ENCODE measurements at places on chromosomes 1 and 21.

GRCh38 chr1:24190983-24191461, 3.9 kb upstream of the IFNLR1 start:
- no peaks in the 10 kb centered on the region for H3K27me3 ChIP-seq
- peaks cover 71% of the 10 kb centered on the region for H3K4me1 ChIP-seq
- H3K4me3 ChIP-seq: no peak overlapping the region
- DNase-seq: no peak
- H3K27ac ChIP-seq: peak overlapping the region; percentile 82

GRCh38 chr1:185200889-185201288, 43.9 kb downstream of the SWT1 start:
- no peaks in the 10 kb centered on the region for H3K4me1 ChIP-seq
- no peak overlapping the region for H3K27ac ChIP-seq
- no peaks in the 10 kb centered on the region for H3K27me3 ChIP-seq
- no peak for DNase-seq

GRCh38 chr1:11964656-11965055, 15.6 kb upstream of the MFN2 start:
- H3K27me3 ChIP-seq: no peaks in the 10 kb centered on the region
- no peak overlapping the region for H3K27ac ChIP-seq
- H3K4me1 ChIP-seq: no peaks in the 10 kb centered on the region
- H3K36me3 ChIP-seq: peaks cover 4% of the 10 kb centered on the region
- no peak overlapping the region for H3K4me3 ChIP-seq

- H3K4me1 ChIP-seq: no peaks in the 10 kb centered on the region
- no peak overlapping the region for H3K27ac ChIP-seq
- H3K36me3 ChIP-seq: no peaks in the 10 kb centered on the region
- H3K27me3 ChIP-seq: no peaks in the 10 kb centered on the region
Observed at GRCh38 chr21:25845729-25846256, 111.0 kb downstream of the GABPA start.

DNA sequence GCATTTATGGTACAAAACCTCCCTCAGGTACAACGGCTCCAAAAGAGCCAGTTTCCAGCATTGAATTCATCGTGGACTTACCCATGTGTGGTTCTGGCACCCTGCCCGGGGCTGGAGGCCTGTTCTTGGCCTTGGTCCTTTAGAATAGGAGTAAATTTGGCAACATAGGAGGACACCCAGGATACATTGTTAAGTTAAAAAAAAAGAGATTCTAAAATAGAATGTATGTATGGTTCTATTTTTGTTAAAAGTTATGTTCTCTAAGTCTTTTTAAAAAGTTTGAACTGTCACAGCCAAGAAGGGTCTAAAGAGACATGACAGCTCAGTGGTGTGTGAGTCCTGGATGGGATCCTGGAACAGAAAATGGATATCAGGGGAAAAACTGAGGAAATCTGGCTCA, 25.9 kb downstream of the EPHX1 start:
- DNase-seq: no peak
- H3K27ac ChIP-seq: no peak overlapping the region
- no peaks in the 10 kb centered on the region for H3K36me3 ChIP-seq
- no peaks in the 10 kb centered on the region for H3K27me3 ChIP-seq
- no peak overlapping the region for H3K4me3 ChIP-seq

DNA sequence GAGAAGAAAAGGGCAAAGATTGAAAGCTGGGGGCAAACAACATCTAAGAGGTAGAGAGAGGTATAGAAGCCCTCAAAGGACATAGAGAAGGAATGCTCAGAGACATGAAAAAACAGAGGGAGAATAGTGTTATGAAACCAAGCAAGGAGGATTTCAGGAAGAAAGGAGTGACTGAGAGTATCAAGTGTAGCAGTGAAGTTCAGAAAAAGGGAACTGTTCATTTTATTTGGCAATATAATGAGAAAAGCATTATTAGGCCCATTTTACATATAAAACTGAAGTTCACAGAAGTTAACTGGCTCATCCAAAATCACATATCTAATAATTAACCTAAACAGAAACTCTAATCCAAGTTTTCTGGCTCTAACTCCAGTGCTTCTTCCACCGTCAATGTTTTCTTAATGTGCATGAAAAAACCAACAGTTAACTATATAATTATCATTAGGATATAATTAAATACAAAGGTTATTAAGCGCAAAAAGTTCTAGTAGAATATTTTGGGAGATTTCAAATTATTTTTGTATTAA, 17.7 kb downstream of the NEXN start:
- H3K4me1 ChIP-seq: no peaks in the 10 kb centered on the region
- H3K27ac ChIP-seq: no peak overlapping the region
- H3K27me3 ChIP-seq: no peaks in the 10 kb centered on the region
- H3K4me3 ChIP-seq: no peak overlapping the region
- no peaks in the 10 kb centered on the region for H3K36me3 ChIP-seq

DNA sequence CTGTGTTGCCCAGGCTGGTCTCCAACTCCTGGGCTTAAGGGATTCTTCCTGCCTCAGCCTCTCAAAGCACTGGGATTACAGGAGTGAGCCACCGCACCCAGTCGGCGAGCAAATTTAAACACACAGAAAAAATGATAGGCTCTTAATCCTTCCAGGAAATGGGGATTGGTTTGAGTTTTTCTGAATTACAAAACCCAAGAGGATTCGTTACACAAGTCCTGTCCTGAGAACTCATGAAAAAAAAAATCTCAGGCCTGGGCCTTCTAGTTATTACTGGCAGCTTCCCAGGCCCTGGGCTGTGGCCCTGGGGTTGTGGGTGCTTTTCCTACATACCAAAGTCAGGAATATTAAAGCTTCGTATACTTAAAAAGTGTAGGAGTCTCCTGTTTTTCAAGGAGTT, 6.3 kb upstream of the IFNGR2 start:
- H3K4me3 ChIP-seq: no peak overlapping the region
- no peak overlapping the region for H3K27ac ChIP-seq
- no peak for DNase-seq
- H3K27me3 ChIP-seq: peaks cover 13% of the 10 kb centered on the region
- H3K4me1 ChIP-seq: no peaks in the 10 kb centered on the region
- no peaks in the 10 kb centered on the region for H3K36me3 ChIP-seq

GRCh38 chr1:101187297-101187696, 49.5 kb upstream of the S1PR1 start:
- H3K4me3 ChIP-seq: no peak overlapping the region
- H3K27me3 ChIP-seq: no peaks in the 10 kb centered on the region
- no peak for DNase-seq
- H3K27ac ChIP-seq: peak overlapping the region; percentile 36
- H3K36me3 ChIP-seq: peaks cover 2% of the 10 kb centered on the region
